ENCODE measurements at places on chromosomes 1 and 21.

- peak; percentile 67 for DNase-seq
Observed at GRCh38 chr1:54220004-54220811, 20.2 kb downstream of the MRPL37 start.

- no peak for DNase-seq
Observed at GRCh38 chr1:196063294-196063693, 544.9 kb downstream of the KCNT2 start.

- no peak for DNase-seq
Observed at GRCh38 chr1:90043586-90043985, 48.7 kb downstream of the ZNF326 start.

DNA sequence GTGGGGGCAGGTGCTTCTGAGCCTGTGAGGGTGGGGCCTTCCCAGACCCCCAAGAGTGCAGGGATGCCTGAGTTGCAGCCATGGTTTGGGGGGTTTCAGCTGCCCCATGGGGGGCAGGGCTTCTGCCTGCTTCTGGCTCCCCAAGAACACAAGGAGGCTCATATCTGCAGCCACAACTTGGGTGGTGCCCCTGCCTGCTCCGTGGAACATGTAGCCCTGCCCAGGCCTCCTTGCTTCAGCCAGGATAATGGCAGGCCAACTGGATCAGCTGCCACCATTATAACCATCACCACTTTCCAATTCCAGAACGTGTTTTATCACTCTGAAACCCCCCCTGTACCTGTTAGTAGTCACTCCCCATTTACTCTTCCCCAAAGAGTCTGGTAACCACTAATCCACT is 14.0 kb downstream of the ZBTB40 start:
- DNase-seq, result no peak

DNA sequence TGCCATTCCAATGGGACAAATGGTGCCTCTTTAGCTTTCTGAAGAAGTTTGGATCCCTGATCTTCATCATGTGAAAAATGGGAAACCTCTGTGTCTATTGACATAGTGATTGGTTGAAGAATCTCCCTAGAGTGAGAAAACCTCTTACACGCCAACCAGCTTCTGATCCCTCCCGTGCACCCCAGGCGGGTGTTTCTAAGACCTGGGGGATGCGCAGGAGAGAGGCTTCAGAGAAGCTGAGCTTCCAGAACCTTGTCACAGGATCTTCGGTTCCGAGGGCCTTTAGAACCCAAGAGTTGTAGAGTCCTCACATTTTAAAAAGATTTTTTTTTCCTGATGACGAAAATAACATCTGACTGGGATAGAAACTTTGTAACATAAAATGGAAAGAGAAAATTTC is 11.3 kb downstream of the PODN start:
- DNase-seq, result no peak

GRCh38 chr21:28345934-28346333 is 646.7 kb downstream of the LTN1 start:
- no peak for DNase-seq

DNA sequence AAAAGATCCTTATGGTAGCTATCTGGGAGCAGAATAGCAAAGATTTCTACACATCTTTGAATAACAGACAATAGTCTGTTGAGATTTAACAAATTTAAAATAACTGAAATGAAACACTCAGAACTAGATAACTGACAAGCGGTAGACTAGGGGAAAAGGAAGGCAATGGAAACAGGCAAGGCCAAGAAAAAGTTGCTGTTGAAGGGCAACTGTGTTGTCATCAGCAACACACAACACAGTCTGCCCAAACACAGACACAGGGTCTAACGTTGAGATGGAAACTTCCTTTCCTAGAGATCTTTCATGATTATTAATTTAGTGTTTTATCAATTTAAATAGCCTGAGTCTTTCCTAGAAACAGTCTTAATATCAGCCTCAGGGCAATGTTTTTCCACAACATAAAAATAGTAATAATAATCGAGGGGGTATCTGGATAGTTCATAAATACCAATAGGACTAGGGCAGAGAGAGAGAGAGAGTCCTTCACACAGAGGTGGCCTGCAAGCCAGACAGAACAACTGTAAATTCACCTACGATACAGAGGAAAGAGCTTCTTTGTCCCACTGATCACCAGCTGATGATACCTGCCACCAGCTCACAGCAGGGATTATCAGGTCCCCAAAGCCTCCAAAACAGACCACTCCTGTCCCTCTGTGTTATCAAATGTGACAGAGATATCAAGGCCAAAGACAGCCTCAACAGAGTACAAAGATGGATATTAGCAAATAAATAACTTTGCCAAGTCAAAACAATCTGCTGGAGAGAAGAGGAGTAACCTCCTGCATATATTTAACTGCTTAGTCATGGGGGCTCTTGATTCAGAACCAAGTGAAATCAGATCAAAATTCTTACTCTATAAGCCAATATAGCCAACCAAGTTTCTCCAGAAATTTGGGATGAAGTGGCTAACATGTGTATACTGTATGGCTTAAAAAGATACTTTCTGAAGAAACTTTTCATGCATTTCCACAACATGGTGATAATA is 245.3 kb downstream of the SLC45A1 start:
- DNase-seq, result peak; percentile 27

DNA sequence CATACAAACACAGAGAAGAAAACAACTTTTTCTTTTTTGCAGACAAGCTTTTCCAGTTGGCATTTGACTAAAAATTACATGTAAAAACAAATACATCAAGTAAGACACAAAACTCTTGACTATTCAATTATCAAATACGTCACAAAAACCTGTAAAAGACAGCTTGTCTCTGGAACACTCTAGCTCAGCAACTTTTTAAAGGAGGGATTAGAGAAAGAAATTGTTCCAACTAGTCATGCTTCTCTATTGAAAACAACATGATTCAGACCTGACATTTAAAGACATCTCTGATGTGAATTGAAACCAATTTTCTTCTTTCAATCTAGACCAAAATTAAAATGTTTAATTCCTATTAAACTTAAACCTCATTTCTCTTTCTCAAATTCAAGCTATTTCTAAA is 30.3 kb downstream of the SMYD3 start:
- DNase-seq, result no peak

GRCh38 chr1:94276988-94277434 is 39.6 kb upstream of the ARHGAP29 start:
- no peak for DNase-seq

DNA sequence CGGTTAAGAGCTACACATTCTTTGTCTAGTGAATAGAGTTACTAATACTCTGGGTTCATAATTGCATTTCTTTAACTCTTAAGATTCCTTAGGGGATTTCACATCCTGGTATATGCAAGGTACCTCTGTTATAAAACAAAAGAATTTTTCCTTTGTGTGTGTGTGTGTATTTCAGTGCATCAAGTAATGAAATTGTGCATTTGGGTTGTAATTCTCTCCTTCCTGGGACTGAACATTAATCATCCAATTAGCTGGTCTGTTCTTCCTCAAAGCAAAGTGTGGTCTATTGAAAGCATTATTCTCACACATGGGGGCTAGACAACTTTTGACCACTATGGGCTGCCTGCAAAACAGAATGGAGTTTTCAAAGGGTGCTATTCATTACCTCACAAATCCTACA is 74.0 kb downstream of the ZC3H11B start:
- no peak for DNase-seq

GRCh38 chr1:172135978-172136610 is 284.4 kb upstream of the C1orf105 start:
- DNase-seq, result peak; percentile 17

- no peak for DNase-seq
Observed at GRCh38 chr1:10212476-10212875, 2.1 kb downstream of the KIF1B start.

DNA sequence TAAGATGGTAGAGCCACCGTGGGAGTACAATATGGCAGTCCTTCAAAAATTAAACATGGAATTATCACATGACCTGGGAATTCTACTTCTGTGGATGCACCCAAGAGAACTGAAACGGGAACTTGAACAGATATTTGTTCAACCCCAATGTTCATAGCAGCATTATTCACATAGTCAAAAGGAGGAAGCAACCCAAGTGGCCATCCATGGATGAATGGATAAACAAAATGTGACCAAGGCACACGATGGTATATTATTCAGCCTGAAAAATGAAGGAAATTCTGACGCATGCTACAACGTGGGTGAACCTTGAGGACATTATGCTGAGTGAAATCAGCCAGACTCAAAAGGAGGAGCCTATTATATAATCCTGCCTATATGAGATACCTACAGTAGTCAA is 22.8 kb upstream of the LAPTM5 start:
- DNase-seq, result no peak

Data from hepatic stellate cell (primary cell).